ENCODE measurements at places on chromosomes 3 and 15.

DNA sequence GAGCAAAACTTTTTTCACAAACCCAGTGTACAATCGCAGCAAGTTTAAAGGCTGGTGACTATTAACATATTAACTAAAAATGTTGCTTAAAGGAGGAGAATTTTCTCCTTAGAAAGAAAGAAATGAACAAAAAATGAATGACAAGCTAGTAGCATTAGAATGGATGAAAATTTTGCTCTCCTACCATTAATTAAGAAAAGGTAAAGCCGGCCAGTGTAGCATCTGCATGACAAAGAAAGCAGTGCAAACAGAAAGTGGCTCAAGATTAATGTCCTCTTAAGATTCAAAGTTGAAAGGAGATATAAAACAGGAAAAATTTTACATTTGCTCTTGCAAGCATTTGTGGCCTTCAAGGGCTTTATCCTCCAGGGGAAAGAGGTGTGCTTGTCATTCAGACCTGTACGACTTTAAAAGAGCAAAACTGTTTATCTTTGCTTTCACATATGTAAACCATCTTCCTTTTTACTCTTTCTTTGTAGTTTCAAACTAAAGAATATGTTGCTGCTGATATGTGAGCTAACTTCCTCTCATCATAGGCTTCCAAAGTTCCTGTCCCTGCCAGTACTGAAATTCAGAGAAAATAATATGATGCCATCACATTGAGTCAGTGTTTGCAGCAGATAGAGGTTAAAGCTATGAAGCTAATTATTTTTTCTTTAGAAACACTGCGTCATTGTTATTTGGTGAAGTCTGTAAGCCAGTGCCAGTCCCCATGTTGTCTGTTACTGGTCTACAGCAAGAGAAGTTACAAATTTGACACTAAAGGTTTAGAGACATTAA is 439.1 kb upstream of the GRM7 start:
- DNase-seq = no peak

GRCh38 chr3:48219543-48219942 is 3.8 kb upstream of the CAMP start:
- DNase-seq = no peak

DNA sequence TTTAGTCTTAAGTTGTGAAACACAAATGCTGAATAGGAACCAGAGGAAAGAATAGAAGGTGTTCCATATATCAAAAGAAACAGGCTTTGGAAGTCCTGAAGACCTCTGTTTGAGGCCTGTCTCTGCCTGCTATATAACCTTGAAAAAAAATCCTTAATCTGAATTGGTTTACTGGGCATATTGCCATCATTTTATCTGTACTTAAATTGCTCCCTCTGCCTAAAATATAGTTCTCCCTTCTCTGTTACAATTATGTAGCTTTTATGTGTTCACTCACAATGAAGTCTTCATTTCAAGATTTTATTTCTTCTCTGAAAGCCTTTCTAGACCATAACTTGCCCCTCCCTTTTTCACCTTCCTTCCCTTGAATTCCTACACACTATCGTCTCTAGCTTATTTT is 21.2 kb downstream of the ARL13B start:
- no peak for DNase-seq

GRCh38 chr3:20041197-20041780 is 1.0 kb downstream of the KAT2B start:
- DNase-seq = peak; percentile 53

DNA sequence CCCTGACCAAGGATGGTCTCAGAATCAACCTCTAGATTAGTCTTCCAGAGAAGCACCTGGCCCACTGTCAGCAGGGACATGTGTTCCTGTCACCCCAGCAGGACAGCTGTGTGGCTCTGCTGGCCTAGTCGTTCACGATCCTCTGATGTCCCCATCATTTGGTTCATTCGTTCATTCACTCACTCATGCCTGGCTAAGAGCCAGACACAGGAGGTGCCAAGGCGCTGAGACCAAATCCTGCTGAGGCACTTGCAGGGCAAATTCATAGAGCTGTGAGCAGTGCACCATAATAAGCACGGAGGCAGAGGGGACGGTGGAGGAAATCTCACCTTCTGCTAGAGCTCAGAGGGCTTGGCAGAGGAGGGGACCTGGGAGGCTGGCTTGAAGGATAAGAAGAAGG is 49.9 kb upstream of the FGD5 start:
- DNase-seq = no peak

GRCh38 chr3:135240426-135240825 is 445.4 kb downstream of the EPHB1 start:
- DNase-seq = no peak

DNA sequence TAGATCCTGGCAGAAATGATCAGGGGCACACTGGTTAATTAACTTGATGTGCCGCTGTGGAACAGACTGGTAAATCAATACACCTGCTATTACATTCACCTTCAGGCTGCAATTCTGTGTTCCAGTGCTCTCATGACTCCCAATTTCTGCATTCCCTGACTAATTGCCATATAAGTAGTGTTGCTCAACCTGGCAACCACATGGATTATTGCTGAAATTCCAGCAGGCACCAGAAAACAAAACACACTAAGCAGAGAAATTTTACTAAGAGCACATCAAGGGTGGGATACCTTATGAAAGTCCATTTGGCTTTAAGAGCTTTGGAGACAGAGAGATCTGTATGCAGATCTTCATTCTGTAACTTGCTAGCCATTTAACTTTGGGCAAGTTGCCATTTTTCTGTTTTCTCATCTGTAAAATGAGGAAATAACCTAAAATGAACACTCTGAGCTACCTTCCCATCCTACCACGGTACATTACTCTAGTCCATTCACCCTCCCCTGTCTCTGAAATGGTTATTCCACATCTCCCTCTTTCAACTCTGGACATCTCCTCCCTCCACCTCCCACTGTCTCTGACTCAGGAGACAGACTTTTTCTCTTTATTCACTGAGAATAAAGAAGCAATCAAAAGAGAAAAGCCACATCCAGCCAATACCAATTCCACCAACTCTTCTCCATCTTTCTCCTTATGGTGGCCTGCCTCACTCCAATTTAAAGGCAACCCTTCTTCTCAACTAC is 54.6 kb downstream of the STAC start:
- no peak for DNase-seq

GRCh38 chr3:128875556-128876120 is 3.8 kb upstream of the ACAD9 start:
- DNase-seq = peak; percentile 42

GRCh38 chr3:87367736-87368135 is 91.4 kb upstream of the POU1F1 start:
- DNase-seq = no peak

DNA sequence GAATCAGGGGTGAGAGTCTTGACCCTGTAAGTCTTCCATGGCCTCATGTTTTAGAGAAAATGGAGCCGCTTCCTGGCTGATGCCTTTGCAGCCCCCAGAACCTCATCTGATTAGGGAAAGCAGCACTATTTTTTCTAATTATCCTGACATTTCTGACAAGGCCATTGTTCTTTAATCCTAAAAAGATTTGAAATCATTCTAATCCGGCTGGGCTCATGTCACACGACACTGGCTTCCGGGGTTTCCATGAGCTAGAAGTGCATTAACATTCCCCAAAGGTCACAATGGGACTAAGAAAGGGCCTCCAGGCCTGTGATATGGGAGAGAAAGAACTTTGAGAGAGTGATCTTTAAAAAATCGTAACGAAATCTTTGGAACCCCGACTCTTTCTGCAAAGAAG is 33.1 kb downstream of the RBP2 start:
- DNase-seq = no peak

- DNase-seq = no peak
Measured at GRCh38 chr3:71723452-71724170, 1.6 kb downstream of the EIF4E3 start.

DNA sequence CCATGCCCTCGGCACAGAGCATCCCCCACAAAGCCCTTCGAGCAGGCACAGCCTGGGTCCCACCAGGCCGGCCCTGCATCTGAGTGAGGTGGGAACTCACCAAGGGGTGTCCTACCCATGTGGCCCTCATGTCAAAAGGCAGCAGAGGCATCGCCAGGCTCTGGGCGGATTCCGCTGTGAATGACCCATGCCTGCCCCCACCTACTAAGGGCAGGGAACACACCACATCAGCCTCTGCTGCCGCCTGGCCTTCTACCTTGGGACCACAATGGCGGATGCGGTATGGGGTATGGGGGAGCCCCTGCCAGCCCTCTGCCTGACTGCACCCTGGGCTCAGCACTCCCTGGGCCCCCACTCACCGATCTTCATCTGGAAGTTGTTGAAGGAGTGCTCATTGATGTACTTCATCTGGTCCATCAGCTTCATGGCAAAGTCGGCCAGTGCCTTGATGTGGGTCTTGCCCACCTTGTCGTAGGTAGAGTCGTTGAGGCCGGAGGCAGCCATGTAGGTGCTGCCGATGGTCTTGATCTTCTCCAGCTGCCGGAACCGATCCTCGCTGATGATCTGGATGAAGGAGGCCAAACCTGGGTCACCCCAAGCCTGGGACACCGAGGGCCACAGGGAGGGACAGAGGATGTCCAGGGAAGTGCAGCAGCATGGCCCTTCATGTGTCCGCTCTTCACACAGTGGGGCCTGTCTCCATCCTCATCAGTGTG is 87.8 kb downstream of the SEC22A start:
- DNase-seq = no peak

DNA sequence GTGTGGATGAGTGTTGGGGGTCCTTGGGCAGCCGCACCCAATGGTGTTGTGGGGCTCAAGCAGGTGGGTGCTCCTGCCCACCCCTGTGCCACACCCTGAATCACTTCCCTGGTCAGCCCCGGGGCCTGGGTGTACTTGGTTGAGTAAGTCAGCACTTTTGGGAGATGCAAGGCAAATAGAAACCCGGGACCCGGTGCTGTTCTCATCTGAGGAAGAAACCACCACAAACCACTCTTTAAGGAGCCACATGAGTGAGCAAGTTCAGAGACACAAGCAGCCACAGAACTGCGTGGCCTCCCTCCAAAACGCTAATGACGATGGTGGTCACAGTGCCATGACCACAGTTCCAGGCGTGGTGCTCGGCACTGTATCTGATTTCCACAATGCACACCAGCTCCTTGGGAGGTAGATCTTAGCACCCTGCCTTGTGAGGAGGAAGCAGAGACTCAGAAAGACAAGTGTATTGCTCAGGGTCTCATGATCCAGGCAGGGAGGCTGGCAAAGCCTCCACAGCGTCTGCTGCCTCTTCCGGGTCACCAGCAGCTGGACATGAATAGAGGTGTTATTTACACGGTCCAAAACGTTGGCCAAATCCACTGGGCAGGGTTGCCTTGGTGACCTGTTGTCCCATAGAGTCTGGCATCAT is 118.2 kb upstream of the ALDH1A3 start:
- DNase-seq = no peak

GRCh38 chr3:98980915-98981596 is 79.6 kb upstream of the DCBLD2 start:
- no peak for DNase-seq

- no peak for DNase-seq
Measured at GRCh38 chr3:1252061-1252430, 159.2 kb downstream of the CNTN6 start.

DNA sequence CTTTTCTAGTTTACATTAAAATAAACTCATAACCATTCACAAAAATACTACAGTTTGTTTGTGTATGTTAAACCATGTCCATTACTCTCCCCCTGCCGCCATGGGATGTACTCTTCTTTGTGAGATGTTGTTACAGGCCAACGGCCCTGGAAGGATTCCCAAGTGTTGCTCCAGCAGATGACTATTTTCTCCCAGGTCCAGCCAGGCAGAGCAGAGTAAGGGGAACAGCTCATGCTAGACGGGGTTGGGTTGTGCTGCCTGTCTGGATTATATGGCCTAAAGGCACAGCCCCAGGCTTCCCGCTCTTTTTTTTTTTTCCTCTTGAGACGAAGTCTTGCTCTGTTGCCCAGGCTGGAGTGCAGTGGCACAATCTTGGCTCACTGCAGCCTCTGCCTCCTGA is 24.5 kb upstream of the SLCO2A1 start:
- no peak for DNase-seq

- no peak for DNase-seq
Measured at GRCh38 chr3:102712896-102713295, 278.1 kb downstream of the ZPLD1 start.

GRCh38 chr3:178761024-178761423 is 224.8 kb downstream of the KCNMB2 start:
- DNase-seq = no peak

GRCh38 chr3:108124337-108125152 is 33.7 kb upstream of the CD47 start:
- peak; percentile 49 for DNase-seq

DNA sequence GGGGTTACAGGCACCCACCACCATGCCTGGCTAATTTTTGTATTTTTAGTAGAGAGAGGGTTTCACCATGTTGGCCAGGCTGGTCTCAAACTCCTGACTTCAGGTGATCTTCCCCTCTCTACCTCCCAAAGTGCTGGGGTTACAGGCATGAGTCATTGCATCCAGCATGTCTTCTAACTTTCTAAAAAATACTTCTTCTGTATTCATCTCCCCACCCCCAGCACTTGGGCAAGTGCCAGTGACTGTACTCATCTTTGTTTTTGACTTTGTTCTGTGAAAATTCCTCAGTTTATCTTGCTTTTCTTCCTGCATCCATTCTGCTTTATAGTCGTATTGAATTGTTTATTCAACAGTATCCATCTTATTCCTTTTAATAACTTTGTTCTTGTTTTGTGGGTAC is 47.6 kb downstream of the ARIH1 start:
- no peak for DNase-seq

DNA sequence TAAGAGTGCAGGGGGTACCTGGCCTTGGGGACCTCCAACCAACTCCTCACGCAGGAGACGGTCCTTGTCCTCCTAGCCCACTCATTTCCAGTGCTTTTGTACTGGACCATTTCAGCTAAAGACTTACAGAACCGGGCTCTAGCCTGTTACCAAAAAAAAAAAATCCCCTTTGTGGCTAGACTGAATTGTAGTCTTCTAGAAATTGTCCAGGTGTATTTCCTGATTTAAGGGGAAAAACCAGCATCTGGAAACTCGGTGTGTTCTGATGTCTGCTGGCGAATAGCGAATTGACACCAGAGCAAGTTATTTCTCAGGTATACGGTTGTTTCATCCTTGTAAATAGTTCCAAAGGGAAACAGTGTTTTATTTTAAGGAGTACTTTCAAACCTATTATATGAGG is 21.1 kb upstream of the MINDY4B start:
- no peak for DNase-seq

GRCh38 chr15:100645671-100646070 is 43.3 kb downstream of the ASB7 start:
- DNase-seq = no peak

GRCh38 chr3:133863911-133864310 is 31.8 kb downstream of the RAB6B start:
- DNase-seq = no peak

DNA sequence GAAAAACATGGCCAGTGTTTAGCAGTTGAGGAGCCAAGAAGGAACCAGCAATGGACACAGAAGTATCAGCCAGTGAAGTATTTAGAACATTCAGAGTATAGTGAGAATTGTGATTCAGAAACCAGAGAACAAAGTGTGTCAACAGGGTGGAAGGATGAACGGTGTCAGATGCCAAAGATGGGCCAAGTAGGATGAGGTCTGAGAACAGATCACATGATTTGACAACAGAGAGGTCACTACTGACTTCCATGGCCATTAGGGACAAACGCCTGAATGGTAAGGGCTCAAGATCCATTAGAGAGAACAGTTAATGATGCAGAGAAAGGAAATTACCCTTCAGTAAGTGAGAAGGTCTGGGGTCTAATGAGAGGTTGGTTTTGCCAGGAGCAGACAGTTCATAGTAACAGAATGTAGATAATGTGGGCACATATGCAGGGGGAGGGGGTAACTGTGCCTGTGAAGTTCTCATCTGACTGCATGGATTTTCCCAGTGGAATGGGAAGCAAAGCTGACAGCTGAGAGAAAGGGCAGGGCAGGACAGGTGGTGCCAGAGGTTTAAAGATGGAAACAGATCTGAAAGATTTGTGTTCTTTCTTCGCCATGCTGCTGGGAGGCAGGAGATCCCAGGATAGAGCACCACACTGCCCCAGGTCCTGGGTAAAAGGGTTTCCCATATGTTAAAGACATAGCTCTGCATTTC is 4.8 kb upstream of the ACAD9 start:
- no peak for DNase-seq
